Natural killer cell (primary cell): ENCODE measurements at places on chromosomes 1 and 21. TPM values are rescaled to one million over a fixed set of nuclear protein-coding genes. Genes with fewer than 3 reads are reported as not detected.

Gene OR14C36
- not detected for total RNA-seq

Gene FCGR3A
- 892 TPM for total RNA-seq

Gene KCNJ9
- not detected for total RNA-seq

Gene PLXNA2
- 8.4 TPM for total RNA-seq

Gene RSPH1
- not detected for total RNA-seq

Gene TFF2
- total RNA-seq: not detected

Gene TRIM46
- 2.5 TPM for total RNA-seq

Gene FOXE3
- not detected for total RNA-seq

Gene HRNR
- not detected for total RNA-seq

Gene BMP8A
- total RNA-seq: 0.40 TPM

Gene TSPAN2
- total RNA-seq: 17.1 TPM
